Activated CD4-positive, alpha-beta T cell treated with anti-CD3 and anti-CD28 coated beads, Interleukin-2, amount 50 U/mL, for 16 hours (primary cell): ENCODE measurements at places on chromosomes 4 and X.

- no peak for DNase-seq
Measured at GRCh38 chrX:112820364-112821268, 20.0 kb downstream of the AMOT start.

DNA sequence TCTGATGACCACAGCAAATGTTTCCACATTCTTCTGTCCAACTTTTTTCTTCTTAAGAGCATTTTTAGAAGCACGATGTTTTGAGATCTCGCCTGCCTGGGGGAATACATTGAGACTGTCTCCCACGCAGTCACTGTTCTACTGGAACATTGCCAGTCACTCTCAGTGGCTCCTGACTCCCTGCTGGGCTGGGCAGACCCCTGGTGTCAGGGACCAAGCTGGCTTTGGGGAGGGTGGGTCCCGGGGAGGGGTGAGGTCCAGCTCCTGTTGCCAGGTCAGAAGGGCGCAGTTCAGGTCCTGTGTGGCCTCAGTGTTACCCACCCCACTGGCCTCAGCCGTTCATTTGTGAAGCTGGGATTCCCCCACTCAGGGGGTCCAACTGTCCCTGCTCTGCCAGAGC lies 18.9 kb upstream of the ABLIM2 start:
- DNase-seq = no peak

DNA sequence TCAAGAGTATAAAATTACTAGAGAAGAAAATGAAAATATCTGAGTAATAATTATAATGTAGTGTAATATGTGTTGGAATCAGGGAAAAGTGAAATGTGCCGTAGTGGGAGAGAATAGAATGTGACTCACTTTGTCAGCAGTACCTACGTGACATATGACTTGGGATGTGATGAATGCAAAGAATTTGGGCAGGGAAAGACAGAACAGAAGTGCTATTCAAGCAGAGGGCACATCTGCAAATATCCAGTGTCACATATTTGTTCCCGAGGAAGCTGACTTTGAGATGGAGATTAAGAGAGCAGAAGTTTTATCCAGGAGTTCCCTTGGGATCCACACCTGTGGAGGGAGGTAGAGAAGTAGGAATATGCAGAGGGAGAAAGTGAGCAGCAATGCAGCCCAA lies 69.3 kb upstream of the HS3ST1 start:
- no peak for DNase-seq

GRCh38 chr4:77525538-77525937 lies 80.1 kb upstream of the CXCL13 start:
- DNase-seq = no peak

DNA sequence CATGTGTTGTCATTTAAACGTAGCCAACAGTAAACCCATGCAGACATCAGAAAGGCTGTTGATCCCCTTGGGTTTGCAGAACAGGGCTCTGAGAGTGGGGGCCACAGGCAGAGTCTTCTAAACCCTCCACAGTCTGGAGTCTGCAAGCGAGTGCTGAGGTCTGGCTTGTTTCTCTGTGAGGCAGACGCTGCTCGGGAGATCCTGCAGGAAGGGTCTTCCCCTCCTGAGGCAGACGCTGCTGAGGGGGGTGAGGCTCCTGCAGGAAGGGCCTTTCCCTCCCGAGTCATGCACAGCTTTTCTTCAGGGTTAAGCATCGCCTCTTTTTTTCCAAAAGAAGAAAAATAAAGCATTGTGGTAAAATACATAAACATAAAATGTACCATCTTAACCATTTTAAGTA lies 17.1 kb upstream of the PDE6B start:
- DNase-seq = no peak
